Retina (tissue), 1 donor: ENCODE measurements at places on chromosomes 4 and X.

- peak; percentile 95 for DNase-seq
Observed at GRCh38 chr4:86359944-86360478, at the start of gene MAPK10. Gene MAPK10 (minus strand): TSS chr4:86360053.

DNA sequence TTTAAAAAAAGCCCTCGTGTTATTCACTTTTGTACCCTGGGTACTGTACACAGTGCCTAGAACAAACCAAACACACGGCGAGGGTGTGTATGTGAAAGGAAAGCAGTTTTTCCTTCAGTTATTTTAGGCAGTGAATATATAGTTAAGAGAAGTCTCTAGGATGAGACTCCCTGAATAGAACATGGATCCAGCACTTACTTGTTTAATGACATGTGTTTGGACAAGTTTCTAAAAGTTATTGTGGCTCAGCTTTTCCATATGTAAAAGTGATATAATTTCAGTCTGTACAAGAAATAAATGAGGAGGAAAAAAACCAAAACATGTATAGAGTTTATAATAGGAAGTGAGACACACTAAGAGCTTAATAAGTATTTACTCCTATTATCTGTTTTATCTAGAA is 273.2 kb downstream of the ADGRL3 start:
- DNase-seq, result no peak

- DNase-seq, result no peak
Observed at GRCh38 chrX:43876680-43877079, 5.6 kb downstream of the MAOB start.

GRCh38 chrX:36867143-36867542 is 141.0 kb upstream of the FAM47C start:
- DNase-seq, result peak; percentile 8

DNA sequence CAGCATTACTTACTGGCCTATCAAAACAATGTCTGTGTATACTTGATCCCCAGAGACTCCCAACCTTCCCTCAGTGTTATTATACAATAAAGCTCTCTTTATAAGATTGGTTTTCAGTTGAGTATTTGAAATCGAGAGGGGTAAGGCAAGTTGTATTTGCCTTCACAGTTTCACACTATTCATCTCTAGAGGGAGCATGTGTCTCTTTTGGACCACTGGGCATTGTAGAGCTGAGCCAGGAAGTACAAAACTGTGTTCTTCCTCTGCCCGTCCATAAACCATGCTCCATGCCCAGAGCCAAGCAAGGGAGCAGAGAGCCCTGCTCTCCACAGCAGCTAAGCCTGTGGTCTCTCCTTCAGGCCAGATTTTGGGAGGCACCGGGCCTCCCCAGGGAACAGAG is 61.5 kb upstream of the HHIP start:
- no peak for DNase-seq

GRCh38 chrX:111349934-111350333 is 62.1 kb downstream of the DCX start:
- no peak for DNase-seq

GRCh38 chrX:27391623-27392022 is 71.5 kb downstream of the PPP4R3C start:
- DNase-seq, result no peak

GRCh38 chr4:130296448-130296847 is 1200.5 kb downstream of the C4orf33 start:
- no peak for DNase-seq

GRCh38 chrX:103773445-103773844 is 3.2 kb upstream of the PLP1 start:
- no peak for DNase-seq

- DNase-seq, result no peak
Observed at GRCh38 chrX:120517936-120518335, 42.8 kb downstream of the CUL4B start.

DNA sequence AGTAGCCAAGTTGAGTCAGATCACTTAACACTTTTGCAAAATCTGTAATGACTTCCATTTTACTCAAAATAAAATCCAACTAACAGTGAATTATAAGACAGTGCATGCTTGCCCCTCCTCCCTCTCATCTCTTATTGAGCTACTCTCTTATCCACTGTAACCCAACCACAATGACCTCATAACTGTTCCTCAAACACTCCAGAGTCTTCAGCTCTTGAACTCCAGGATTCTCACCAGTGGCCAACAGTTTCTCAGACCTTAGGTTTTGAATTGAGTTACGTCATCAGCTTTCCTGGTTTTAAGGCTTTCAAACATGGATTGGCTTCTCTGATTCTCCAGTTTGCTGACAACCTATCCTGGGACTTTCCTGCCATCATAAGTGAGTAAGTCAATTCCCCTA is 938.3 kb downstream of the RAB28 start:
- DNase-seq, result no peak

DNA sequence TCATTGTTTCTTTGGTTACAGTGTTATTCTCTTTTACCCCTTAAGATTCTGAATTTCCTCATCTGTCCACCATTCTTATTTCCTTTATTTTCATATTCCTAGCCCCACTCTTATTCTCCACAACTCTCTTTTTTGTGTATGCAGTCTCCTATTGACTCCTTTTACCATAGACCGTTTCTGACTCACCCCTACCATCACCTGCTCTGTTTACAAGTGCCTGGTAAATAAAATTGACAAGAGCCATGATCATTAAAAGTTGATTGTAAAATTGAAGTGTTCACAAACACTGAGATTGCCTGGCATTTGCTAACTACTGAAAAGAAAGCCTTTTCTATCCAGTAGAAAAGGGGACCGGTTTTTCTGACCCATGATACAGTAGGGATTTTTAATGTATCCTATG is 54.4 kb downstream of the MRPL1 start:
- no peak for DNase-seq

- no peak for DNase-seq
Observed at GRCh38 chr4:137213372-137214173, 318.7 kb downstream of the PCDH18 start.

GRCh38 chr4:101345596-101346350 is 1.6 kb downstream of the PPP3CA start:
- DNase-seq, result peak; percentile 78

DNA sequence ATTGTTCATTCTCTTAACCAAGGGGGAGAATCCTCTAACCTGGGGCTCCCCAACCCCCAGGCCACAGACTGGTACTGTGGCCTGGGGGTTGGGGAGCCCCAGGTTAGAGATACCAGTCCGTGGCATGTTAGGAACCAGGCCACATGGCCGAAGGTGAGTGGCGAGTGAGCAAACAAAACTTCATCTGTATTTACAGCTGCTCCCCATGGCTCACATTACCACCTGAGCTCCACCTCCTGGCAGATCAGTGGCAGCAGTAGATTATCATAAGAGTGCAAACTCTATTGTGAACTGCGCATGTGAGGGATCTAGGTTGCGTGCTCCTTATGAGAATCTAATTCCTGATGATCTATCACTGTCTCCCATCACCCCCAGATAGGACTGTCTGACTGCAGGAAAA is 957.2 kb upstream of the PRKX start:
- no peak for DNase-seq

DNA sequence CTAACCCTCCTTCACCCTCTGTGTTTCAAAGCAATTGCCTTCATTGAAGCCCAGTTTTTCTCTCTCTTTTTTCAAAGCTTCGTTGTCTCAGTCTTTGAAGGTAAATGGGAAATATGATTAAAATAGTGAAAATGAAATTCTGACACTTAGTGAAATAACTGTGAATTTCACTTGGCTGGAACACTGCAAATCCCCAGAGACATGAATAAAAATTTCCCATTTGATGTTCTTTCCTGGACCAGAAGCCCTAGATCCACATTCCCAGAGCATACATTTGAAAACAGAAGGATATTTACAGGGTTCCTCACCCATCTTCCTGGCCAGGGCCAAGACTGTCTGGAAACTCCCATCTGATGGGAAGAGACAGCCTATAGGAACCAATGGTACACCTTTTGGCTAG is 45.0 kb downstream of the SLC2A9 start:
- DNase-seq, result no peak

DNA sequence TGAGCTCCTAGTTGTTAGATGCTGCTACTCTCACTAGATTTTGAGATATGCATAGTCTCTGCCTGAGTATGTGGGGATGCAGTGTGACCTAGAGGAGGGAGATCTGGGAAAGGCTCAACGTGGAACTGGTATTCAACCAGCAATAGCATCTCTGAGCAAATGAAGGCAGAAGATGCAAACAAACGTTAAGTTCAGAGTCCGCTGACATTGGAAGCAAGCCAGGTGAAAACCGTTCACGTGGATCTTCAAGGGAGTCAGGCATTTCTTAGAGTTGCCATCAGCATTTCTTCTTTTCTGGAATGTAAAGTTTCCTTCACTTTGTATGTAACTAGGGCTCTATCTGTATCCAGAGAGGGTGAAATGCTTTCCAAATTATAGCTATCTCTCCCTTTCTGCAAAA is 59.9 kb downstream of the C4orf51 start:
- DNase-seq, result no peak

GRCh38 chr4:33025236-33025635 is 2305.1 kb downstream of the PCDH7 start:
- DNase-seq, result no peak

GRCh38 chrX:69121321-69122000 is 43.8 kb downstream of the PJA1 start:
- no peak for DNase-seq

DNA sequence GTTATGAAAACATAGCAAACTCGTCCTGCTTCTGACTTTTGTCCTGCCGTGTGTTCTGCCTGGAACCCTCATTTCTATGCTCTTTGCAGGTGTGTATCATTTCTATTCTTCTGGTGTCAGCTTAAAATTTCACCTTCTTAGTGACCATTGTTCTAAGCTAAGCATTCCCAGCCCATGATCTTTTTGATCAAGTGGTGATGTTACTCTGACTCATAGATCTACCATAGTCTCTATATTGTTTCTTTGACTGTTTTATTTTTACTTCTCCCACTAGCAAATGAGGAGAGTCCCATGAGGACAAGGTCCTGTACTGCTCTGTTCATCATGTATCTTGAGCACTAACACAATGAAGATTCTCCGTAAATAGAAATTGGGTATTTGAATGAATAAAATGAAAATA is 14.1 kb upstream of the CXCL6 start:
- DNase-seq, result no peak

- DNase-seq, result peak; percentile 42
Observed at GRCh38 chr4:126242679-126243390, 928.1 kb downstream of the FAT4 start.

DNA sequence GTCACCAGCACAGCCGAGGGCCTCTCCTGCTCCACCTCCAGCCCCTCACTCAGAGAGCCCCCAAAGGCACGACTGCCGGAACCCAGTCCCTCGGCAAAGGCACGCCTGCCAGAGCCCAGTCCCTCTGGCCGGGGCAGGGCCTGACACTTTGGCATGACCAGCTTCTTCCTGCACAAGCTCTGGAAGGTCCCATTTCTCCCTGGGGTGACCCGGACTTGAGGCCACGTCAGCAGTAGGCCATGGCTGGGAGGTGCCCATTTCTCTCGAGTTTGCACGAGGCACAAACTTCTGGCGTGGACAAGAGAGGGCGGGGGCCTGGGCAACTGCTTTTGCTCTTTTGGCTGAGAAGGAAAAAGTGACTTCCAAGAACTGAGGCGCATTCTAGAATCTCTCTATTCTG is 62.2 kb upstream of the GPR78 start:
- DNase-seq, result no peak

DNA sequence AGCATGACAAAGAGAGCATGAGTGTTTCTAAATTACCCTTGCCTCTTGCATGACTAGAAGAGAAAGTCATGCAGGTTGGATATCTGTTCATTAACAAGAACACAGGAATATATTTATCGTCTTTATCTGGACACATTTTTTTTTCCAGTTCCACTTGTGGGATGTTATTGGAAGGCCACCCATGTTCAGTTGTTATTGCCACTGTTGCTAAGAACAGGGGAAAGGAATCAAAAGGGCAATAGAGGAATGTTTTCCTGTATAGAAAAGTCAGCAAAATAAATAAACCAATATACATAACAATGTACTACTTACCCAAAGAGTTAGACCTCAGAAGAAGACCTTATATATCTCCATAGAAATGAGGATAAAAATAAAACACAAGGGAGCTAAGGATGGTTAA is 270.1 kb downstream of the QDPR start:
- DNase-seq, result no peak

GRCh38 chrX:123704781-123705180 is 28.1 kb downstream of the THOC2 start:
- DNase-seq, result no peak

GRCh38 chr4:141899541-141899940 is 263.2 kb downstream of the IL15 start:
- DNase-seq, result no peak

GRCh38 chr4:48196758-48197504 is 62.9 kb upstream of the TXK start:
- no peak for DNase-seq

DNA sequence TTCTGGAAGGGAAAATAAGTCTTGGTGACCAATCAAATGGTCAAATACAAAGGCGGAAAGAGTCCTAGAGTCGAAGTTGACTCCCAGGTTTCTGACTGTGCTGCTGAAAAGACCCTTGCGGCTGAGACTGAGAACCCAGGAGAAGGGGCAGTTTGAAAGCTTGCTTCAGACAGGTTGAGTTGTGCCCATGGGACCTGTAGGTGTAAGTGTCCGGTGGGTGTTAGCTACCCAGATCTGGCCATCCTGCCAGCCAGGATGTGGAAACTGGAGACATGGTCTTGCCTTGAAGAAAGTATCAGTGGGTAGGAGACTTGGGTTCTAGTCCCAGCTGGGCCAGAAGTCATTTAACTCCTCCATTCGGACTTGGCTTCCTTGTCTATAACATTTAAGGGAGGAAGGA is 275.2 kb downstream of the EVC2 start:
- no peak for DNase-seq

GRCh38 chr4:174181827-174182226 is 101.6 kb downstream of the FBXO8 start:
- no peak for DNase-seq

DNA sequence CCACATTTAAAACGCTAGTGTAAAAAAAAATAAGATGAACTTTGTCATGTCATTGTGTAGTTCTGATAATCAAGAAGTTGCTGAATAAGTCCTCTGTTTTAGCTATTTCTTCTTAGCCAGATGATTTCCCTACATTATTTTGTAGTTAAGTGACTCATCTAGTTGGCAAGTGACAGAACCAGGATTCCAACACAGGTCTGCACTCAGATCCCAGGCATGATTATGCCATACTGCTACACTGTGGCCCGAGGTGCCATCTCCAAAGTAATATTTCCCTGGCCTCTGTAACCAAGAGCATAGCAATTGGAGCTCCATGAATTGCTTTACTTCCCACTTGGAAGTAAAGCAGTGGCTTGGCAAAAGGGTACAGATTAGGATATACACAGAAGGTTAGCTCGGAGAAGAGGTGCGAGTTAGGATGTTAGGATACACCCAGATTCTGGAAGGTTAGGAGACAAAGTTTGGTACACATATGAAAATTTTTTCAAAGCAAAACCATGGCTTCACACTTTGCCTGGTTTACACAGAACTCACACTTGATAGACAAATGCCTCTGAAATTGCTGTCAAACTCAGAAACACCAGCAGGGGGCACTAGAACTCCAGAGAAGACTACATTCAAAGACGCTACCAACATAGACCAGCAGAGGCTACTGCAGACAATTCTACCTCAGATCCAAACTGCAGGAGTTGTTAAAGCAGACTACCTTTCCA is 41.4 kb downstream of the SRPX2 start:
- DNase-seq, result peak; percentile 70

- DNase-seq, result peak; percentile 43
Observed at GRCh38 chr4:25015012-25015411, 15.7 kb downstream of the LGI2 start.

- no peak for DNase-seq
Observed at GRCh38 chrX:153882086-153882498, 3.9 kb downstream of the L1CAM start.

GRCh38 chrX:22163326-22163725 is 109.4 kb upstream of the CBLL2 start:
- no peak for DNase-seq

- DNase-seq, result no peak
Observed at GRCh38 chr4:24720436-24720835, 74.9 kb upstream of the SOD3 start.

- DNase-seq, result no peak
Observed at GRCh38 chr4:79922011-79922410, 151.0 kb downstream of the ANTXR2 start.
